BJ (cell line): ENCODE measurements at places on chromosomes 7 and 10.

DNA sequence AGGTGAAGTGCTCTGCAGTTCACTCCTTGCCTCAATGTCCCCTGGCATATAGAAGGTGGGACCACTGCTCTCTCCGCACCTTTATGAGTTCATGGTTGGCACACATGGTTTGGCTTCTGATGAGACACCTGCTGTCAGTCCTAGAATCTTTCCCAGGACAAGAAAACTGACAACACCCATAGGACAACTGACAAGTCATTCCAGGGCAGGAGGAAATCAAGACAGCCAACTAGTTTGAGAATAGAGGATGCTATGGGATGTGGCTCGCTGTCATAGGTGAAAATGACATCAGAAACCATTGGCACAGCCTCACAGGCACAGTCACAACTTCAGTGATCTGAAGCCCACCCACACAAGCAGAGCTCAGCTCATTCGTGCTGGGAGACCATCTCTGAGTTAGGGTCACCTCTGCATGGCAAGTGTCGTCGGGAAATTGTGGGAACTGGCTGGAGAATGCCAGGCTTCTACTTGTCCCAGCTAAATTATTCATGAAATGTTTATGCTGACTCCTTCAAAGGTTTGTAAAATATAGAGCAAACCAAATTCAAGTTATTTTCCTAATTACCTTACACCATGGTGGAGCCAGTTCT is 762.4 kb downstream of the GRID1 start:
- no peak for DNase-seq

GRCh38 chr7:123665896-123666295 is 10.2 kb downstream of the LMOD2 start:
- DNase-seq, result no peak

GRCh38 chr10:37479469-37479868 is 354.1 kb downstream of the ANKRD30A start:
- no peak for DNase-seq

DNA sequence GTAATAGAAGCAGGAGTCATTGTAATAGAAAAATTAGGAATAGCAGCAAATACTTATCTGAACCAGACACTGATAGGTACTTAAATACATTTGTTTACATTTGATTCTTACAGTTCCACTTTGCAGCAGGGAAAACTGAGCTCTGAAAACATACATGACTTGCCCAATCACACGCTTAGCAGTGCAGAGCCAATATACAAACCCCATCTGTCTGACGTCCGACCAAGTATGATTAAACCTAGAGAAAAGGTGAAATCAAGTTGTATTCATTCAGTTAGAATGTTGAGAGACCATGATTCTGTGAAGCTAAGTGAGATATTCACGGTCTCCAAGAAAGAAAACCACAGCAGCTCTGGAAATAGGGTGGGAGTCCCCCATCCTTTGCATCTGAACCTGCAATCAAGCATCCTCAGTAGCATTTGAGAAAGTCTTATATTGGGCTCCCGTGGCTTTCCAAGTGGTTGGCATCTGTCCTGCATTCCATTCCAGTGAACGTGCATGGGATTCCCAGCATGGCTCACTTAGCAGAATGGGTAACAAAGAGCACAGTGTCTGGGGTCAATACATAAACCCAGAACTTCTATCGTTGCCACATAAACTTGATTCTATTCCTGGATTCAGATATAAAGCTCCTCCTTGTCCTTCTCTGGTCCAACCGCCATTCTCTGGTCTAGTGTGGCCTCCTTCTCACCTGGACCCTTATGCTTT is 148.7 kb upstream of the RSU1 start:
- peak; percentile 86 for DNase-seq

- DNase-seq, result no peak
Observed at GRCh38 chr10:11236234-11236633, 218.6 kb downstream of the CELF2 start.

GRCh38 chr10:53667063-53667462 is 894.5 kb upstream of the MBL2 start:
- DNase-seq, result no peak

- DNase-seq, result peak; percentile 4
Observed at GRCh38 chr10:59234816-59235429, 58.5 kb downstream of the PHYHIPL start.

DNA sequence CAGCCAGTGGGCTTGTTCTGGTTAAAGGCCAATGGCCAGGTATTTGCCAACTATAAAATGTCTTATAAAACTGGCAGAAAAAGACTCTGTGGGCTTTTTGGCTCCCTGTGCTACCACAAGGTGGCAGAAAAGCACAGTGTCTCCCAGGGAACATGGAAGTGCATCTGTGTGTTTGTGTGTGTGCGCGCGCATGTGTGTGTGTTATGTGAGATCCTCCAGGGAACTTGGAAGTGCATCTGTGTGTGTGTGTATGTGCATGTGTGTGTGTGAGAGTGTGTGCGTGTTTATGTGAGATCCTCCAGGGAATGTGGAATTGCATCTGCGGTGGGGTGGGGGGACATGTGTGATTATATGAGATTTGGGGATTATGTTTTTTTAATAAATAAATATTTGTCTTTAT is 30.2 kb upstream of the ABI1 start:
- DNase-seq, result no peak

DNA sequence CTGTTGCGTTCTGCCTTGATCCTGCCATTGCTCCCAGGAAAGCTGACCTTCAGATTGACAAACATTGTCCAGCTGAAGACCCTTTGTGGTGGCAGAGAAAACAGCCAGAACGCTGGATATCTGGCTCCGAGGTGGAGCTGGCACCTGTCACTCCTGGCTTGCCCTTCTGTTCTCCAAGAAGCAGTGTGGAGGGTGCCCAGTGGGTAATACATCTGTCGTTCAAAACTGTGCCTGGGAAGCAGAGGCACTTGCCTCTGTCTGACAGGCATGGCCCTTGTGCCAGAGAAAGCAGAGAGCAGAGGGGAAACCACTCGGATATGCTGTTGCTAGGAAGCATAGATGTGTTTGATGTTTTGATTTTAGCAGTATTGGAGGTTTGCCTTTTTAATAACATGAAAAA is 231.4 kb downstream of the BMPER start:
- no peak for DNase-seq

GRCh38 chr7:125423458-125424155 is 494.0 kb upstream of the POT1 start:
- no peak for DNase-seq

- DNase-seq, result no peak
Observed at GRCh38 chr10:50533296-50533695, 90.5 kb downstream of the SGMS1 start.

- DNase-seq, result peak; percentile 39
Observed at GRCh38 chr10:61942604-61943461, 41.3 kb downstream of the ARID5B start.

- no peak for DNase-seq
Observed at GRCh38 chr7:98049034-98049433, 57.6 kb upstream of the LMTK2 start.

DNA sequence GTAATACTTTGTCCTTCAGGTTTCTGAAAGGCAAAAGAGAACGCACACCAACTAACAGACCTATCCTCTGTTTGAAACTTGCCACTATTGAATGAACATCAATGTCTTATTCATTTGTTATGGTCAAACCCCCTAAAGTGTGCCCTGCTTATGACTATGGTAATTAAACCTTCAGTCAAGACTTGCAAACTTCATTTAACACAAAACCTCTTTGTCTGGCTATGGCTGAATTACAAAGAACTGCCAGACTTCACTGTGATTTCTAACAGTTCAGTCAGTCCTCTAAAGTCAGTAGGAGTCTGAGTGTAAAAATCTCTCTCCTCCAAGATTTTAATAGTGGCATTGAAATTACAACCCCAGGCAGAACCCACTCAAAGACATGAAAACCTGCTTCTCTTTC is 702.5 kb upstream of the LRRN3 start:
- DNase-seq, result no peak

GRCh38 chr10:20289070-20289828 is 473.0 kb downstream of the PLXDC2 start:
- DNase-seq, result no peak

- DNase-seq, result no peak
Observed at GRCh38 chr10:102113261-102113955, 6.8 kb downstream of the LDB1 start.
